ENCODE measurements at places on chromosomes 6 and 20. TPM values are rescaled to one million over a fixed set of nuclear protein-coding genes. Genes with fewer than 3 reads are reported as not detected.

DNA sequence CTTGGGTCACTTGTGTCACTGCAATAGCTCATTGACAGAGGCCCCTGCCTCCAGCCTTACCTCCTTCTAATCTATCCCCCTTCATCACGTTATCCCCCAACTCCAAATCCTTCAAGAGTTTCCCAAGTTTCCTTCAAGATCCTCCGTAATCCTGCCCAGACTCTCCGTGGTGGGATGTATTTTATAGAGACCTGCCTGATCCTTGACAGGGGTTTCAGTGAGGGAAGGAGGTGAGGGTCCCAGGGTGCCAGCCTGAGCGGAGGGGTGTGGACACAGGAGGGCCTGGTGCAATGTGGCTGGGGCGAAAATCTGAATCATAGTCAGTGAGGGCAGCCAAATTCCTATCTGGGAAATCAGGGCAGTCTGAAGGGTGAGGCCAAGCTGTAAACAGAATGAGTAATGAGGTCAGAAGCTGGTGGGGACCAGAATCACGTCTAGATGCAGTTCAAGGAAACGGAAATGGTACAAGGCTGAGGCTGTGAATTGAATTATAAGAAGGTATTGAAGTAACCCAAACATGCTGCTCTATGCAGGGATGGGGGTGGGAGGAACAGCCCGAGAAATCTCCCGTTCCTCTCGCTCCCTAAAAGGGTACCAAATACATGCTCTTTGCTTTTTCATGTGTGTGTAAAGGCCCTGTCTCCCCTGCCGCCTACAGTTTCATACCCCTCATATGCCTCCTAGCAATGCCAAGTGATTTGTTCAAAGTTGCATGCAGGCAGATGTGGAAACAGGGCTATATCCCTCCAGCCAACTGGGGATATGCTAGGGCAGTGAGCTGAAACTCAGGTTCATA, 35.4 kb upstream of the PIM1 start:
- peak overlapping the region; percentile 98 for H3K27ac ChIP-seq
- H3K27me3 ChIP-seq = no peaks in the 10 kb centered on the region
- peak; percentile 64 for DNase-seq
- no peak overlapping the region for H3K4me3 ChIP-seq
- peaks cover 59% of the 10 kb centered on the region for H3K4me1 ChIP-seq

ACSS1 gene
- 41.6 TPM for total RNA-seq

KHDRBS2 gene
- total RNA-seq = not detected

TMEM200A gene
- 0.06 TPM for total RNA-seq
